GF-D8 (cell line): ENCODE measurements at places on chromosomes 11 and 22.

GRCh38 chr11:128714881-128715280, 21.0 kb downstream of the FLI1 start:
- no peak for DNase-seq

GRCh38 chr11:60634126-60634525, 65.3 kb upstream of the MS4A8 start:
- DNase-seq, result no peak

DNA sequence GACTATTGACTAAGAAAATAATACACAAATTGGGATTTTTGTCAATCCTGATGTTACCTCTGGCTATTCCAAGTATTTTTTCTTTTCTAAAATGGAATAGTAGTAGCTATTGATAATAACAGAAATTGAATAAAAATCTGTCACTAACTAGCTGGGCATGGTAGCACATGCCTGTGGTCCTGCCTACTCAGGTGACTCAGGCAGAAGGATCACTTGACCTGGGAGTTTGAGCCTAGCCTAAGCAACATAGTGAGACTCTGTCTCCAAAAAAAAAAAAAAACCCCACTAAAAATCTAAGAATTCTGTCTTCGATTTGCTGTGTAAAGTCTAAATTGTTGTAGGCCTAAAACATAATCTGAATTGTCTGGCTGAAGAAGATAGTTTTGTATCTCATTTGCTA, 42.2 kb downstream of the FAM118A start:
- no peak for DNase-seq

- no peak for DNase-seq
Observed at GRCh38 chr11:120186456-120186773, 24.4 kb upstream of the OAF start.
